A673 (cell line): ENCODE measurements at places on chromosomes 5 and 9.

- H3K36me3 ChIP-seq: no peaks in the 10 kb centered on the region
- no peaks in the 10 kb centered on the region for H3K27me3 ChIP-seq
- peak; percentile 59 for DNase-seq
- H3K4me3 ChIP-seq: no peak overlapping the region
These were observed 40.3 kb upstream of the NAA35 start for GRCh38 chr9:85900504-85901201.

DNA sequence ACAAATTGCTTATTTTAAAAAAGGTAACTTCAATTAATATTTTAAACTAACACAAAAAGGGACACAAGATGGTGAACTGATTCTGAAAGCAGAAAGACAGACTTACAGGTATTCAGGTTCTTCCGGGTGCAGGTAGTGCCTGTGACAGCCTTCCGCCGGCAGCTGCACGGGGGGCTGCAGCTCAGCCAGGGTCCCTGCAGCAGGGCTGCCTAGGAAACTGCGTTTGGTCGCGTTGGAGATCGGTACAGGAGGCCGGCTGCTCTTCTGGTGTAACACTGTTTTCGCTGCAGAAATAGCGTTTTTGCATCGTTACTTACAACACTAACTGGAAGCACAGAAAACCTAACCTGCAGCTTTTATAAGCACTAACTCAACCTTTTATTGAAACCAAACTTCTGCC is 80.0 kb downstream of the CAMSAP1 start:
- H3K36me3 ChIP-seq: peaks cover 26% of the 10 kb centered on the region
- no peaks in the 10 kb centered on the region for H3K27me3 ChIP-seq
- no peaks in the 10 kb centered on the region for H3K4me1 ChIP-seq
- H3K4me3 ChIP-seq: no peak overlapping the region
- DNase-seq: no peak

- H3K36me3 ChIP-seq: no peaks in the 10 kb centered on the region
- no peak overlapping the region for H3K27ac ChIP-seq
- H3K27me3 ChIP-seq: no peaks in the 10 kb centered on the region
- DNase-seq: peak; percentile 36
These were observed 233.8 kb upstream of the TMEM161B start for GRCh38 chr5:88502179-88503040.

DNA sequence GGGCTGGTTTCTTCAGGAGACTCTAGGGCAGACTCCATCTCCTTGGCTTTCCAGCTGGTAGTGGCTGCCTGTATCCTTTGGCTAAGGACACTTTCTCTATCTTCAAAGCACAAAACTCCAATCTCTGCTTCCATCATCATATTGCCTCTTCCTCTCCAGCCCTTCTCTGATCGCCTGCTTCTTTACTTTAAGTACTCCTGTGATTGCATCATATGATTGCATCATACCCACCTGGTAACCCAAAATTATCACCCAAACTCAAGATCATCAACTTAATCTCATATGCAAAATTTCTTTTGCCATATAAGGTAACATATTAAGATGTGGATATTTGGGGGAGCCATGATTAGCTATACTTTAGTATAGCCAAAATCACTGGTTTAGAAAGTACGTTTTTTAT is 1092.6 kb upstream of the CDH6 start:
- H3K4me3 ChIP-seq: peak overlapping the region; percentile 10
- H3K4me1 ChIP-seq: peaks cover 61% of the 10 kb centered on the region
- no peaks in the 10 kb centered on the region for H3K27me3 ChIP-seq
- DNase-seq: peak; percentile 32
- H3K27ac ChIP-seq: peak overlapping the region; percentile 90
- no peaks in the 10 kb centered on the region for H3K36me3 ChIP-seq

- no peak overlapping the region for H3K27ac ChIP-seq
- no peak for DNase-seq
- H3K4me3 ChIP-seq: no peak overlapping the region
- no peaks in the 10 kb centered on the region for H3K27me3 ChIP-seq
- H3K36me3 ChIP-seq: no peaks in the 10 kb centered on the region
These were observed 69.8 kb upstream of the TNFSF8 start for GRCh38 chr9:115000217-115000639.

DNA sequence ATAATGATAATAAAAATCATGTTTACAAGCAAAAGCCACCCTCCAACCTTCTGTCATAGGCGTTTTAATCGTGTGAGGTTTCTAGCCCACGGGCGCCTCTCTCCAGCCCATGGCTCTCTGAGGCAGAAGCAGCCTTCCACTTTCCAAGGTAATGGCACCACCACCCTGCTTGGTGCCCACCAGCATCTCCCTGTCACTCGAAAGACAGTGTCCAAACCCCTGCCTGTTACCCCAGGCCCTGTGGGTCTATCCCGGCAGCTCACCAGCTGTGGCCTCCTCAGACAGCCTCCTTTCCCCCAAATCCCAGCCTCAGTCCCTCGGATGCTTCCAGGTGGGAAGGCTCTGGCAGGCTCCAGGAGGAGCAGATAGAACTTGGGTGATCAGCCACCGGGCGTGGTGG is 123.8 kb upstream of the LPCAT1 start:
- no peaks in the 10 kb centered on the region for H3K36me3 ChIP-seq
- no peak overlapping the region for H3K4me3 ChIP-seq
- DNase-seq: no peak

- H3K27me3 ChIP-seq: no peaks in the 10 kb centered on the region
- peaks cover 20% of the 10 kb centered on the region for H3K4me1 ChIP-seq
- H3K4me3 ChIP-seq: peak overlapping the region; percentile 91
- H3K36me3 ChIP-seq: peaks cover 23% of the 10 kb centered on the region
These were observed 832 bp downstream of the LMBRD2 start for GRCh38 chr5:36150676-36151433.

DNA sequence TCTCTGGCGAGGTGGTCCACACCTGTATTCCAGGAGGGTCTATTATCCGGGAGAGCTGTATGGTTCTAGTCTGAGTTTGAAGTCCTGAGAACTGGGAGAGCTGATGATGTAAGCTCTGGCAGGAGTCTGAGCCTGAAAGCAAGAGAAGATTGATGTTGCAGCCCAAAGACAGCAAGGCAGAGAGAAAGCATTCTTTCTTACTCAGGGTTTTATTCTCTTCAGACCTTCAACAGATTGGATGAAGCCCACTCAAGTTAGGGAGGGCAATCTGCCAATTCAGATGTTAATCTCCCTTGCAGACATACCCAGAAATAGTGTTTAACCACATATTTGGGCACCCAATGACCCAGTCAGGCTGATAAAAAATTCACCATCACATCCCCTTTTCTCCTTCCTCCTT is 159.1 kb downstream of the CCDC171 start:
- DNase-seq: no peak
- H3K4me3 ChIP-seq: no peak overlapping the region
- no peaks in the 10 kb centered on the region for H3K4me1 ChIP-seq
- H3K27me3 ChIP-seq: no peaks in the 10 kb centered on the region

DNA sequence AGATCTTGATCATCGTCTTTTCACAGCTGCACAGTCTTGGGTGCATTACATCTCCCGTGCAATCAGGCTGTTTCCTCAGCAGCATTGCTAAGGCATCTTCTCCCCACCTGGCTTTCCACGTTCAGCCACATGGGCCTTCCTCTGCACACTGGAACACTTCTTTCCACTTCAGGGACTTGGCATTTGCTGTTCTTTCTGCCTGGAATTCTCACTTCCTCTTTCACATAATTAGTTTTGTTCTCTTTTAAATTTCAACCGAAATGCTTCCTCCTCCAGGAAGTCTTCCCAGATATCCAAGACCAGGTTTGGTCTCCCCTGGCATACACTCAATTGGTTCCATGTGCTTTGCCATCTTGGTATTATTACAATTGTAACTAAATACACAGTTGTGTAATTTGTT is 43.8 kb downstream of the WHRN start:
- H3K4me3 ChIP-seq: no peak overlapping the region
- no peaks in the 10 kb centered on the region for H3K4me1 ChIP-seq
- no peak overlapping the region for H3K27ac ChIP-seq
- no peak for DNase-seq
- no peaks in the 10 kb centered on the region for H3K36me3 ChIP-seq
- no peaks in the 10 kb centered on the region for H3K27me3 ChIP-seq

DNA sequence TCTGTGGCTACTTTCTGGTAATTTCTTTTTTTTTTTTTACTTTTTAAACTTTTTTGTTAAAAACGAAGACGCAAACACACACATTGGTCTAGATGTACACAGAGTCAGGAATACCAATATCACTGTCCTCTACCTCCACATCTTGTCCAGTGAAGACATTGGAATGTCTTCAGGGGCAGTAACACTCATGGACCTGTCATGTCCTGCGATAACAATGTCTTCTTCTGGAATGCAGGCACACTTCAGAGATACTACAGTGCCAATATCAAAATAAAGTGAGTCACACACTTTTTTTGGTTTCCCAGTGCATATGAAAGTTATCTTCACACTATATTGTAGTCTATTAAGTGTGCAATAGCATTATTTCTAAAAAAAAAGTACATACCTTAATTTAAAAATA is 175.9 kb downstream of the ARRDC3 start:
- H3K27ac ChIP-seq: no peak overlapping the region
- no peak for DNase-seq
- H3K36me3 ChIP-seq: no peaks in the 10 kb centered on the region
- H3K27me3 ChIP-seq: no peaks in the 10 kb centered on the region
- peaks cover 12% of the 10 kb centered on the region for H3K4me1 ChIP-seq

- no peaks in the 10 kb centered on the region for H3K27me3 ChIP-seq
- DNase-seq: no peak
- no peak overlapping the region for H3K4me3 ChIP-seq
These were observed 342.8 kb downstream of the TMEM167A start for GRCh38 chr5:82734347-82734746.

- DNase-seq: no peak
- no peak overlapping the region for H3K27ac ChIP-seq
- no peaks in the 10 kb centered on the region for H3K4me1 ChIP-seq
- no peaks in the 10 kb centered on the region for H3K36me3 ChIP-seq
These were observed 124.9 kb downstream of the TMEM167A start for GRCh38 chr5:82952326-82952725.
